ENCODE measurements at places on chromosomes 1 and 21. TPM values are rescaled to one million over a fixed set of nuclear protein-coding genes. Genes with fewer than 3 reads are reported as not detected.

- H3K27ac ChIP-seq = no peak overlapping the region
- no peak overlapping the region for H3K4me3 ChIP-seq
- DNase-seq = no peak
- no peaks in the 10 kb centered on the region for H3K27me3 ChIP-seq
Measured at GRCh38 chr1:67969446-67969845, 81.0 kb downstream of the DIRAS3 start.

The IL12RB2 gene
- 31.8 TPM for total RNA-seq

DNA sequence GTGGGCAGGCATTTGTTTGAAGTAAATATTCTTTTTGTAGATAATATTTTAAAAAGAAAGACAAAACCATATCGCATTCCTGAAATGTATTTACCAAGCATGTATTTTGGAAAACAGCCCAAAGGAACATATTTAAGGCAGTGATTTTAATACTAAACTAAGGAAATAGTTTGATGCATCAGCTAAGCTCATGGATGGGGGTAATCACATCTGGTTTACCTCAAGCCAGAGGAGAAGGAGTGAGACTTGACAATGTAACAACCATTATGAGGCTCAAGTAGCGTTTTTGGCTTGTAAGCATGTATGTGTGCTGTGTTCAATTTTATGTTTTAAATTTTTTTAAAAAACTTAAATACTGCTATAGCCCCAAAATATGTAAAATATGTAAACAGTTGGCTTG is 390.5 kb downstream of the DISC1 start:
- no peak for DNase-seq
- H3K27ac ChIP-seq = no peak overlapping the region
- no peak overlapping the region for H3K4me3 ChIP-seq
- no peaks in the 10 kb centered on the region for H3K27me3 ChIP-seq
- H3K4me1 ChIP-seq = no peaks in the 10 kb centered on the region

- H3K36me3 ChIP-seq = no peaks in the 10 kb centered on the region
- H3K27ac ChIP-seq = peak overlapping the region; percentile 75
- H3K4me1 ChIP-seq = peaks cover 9% of the 10 kb centered on the region
- peak overlapping the region; percentile 32 for H3K4me3 ChIP-seq
- DNase-seq = peak; percentile 42
Measured at GRCh38 chr1:244599937-244600350, 53.0 kb upstream of the DESI2 start.

GRCh38 chr1:231693361-231694074 is 66.9 kb downstream of the DISC1 start:
- no peak overlapping the region for H3K4me3 ChIP-seq
- no peaks in the 10 kb centered on the region for H3K27me3 ChIP-seq
- H3K36me3 ChIP-seq = peaks cover 4% of the 10 kb centered on the region
- no peak for DNase-seq

GRCh38 chr1:20184997-20185833 is 681 bp upstream of the UBXN10 start:
- peak overlapping the region; percentile 46 for H3K4me3 ChIP-seq
- peak overlapping the region; percentile 78 for H3K27ac ChIP-seq
- peaks cover 30% of the 10 kb centered on the region for H3K27me3 ChIP-seq
- peaks cover 47% of the 10 kb centered on the region for H3K4me1 ChIP-seq
- peak; percentile 79 for DNase-seq
- peaks cover under 1% of the 10 kb centered on the region for H3K36me3 ChIP-seq

- H3K36me3 ChIP-seq = no peaks in the 10 kb centered on the region
- no peak overlapping the region for H3K27ac ChIP-seq
- H3K27me3 ChIP-seq = no peaks in the 10 kb centered on the region
- no peak overlapping the region for H3K4me3 ChIP-seq
Measured at GRCh38 chr1:237154157-237154556, 112.2 kb downstream of the RYR2 start.

GRCh38 chr1:220804202-220804586 is 17.5 kb downstream of the MTARC1 start:
- DNase-seq = no peak
- H3K4me3 ChIP-seq = no peak overlapping the region
- H3K27me3 ChIP-seq = no peaks in the 10 kb centered on the region
- H3K27ac ChIP-seq = no peak overlapping the region
- H3K4me1 ChIP-seq = no peaks in the 10 kb centered on the region
- H3K36me3 ChIP-seq = no peaks in the 10 kb centered on the region

The PGBD5 gene
- total RNA-seq = not detected

The TNNT2 gene
- not detected for total RNA-seq

GRCh38 chr1:189429610-189430009 is 1048.1 kb downstream of the BRINP3 start:
- no peaks in the 10 kb centered on the region for H3K4me1 ChIP-seq
- no peaks in the 10 kb centered on the region for H3K36me3 ChIP-seq
- no peak overlapping the region for H3K27ac ChIP-seq
- no peaks in the 10 kb centered on the region for H3K27me3 ChIP-seq
- H3K4me3 ChIP-seq = no peak overlapping the region
- DNase-seq = no peak

The KPRP gene
- total RNA-seq = not detected

The MTMR11 gene
- total RNA-seq = 2.1 TPM

DNA sequence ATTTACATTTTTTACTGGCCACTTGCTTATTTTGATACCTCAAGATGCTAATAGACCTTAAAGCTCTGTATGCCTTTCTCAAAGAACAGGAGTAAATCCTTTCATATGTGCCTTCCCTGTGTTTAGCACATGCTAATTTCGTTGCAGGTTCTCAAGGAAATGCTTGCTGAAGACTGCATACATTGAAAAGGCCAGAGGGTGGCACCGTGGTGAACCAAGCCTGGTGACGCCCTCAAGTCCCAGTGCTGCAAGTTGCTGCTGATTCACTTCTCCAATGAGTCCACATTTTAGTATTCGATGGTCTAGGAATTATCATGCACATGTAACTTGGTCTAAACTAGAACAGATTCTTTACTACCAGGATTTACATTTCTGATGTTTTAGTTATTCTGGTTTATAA is 94.1 kb downstream of the CLDN17 start:
- DNase-seq = no peak
- no peak overlapping the region for H3K4me3 ChIP-seq
- no peaks in the 10 kb centered on the region for H3K4me1 ChIP-seq

GRCh38 chr1:15308621-15309027 is 61.6 kb downstream of the FHAD1 start:
- no peak for DNase-seq
- H3K36me3 ChIP-seq = no peaks in the 10 kb centered on the region
- no peak overlapping the region for H3K27ac ChIP-seq
- peaks cover 2% of the 10 kb centered on the region for H3K4me1 ChIP-seq
- H3K27me3 ChIP-seq = peaks cover 8% of the 10 kb centered on the region

DNA sequence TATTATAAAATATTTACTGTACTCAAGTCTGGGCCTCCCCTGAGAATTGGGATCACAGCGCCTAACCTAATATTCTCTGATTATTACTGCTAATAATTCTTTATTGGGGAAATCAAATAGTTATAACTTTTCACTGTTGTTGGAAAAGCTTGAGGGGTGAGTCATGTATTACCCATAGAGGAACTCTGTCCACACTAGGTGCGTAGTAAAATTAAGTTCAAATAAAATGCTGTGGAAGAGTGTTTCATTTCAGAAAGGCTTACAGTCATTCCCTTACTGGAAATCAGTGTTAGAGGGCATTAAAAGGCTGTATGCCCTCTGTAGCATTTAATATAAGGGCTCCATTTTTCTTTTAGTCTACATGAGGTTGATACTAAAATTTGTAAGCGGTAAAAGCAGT is 135.0 kb upstream of the NFIA start:
- no peak overlapping the region for H3K4me3 ChIP-seq
- no peak for DNase-seq
- peaks cover 14% of the 10 kb centered on the region for H3K27me3 ChIP-seq
- no peak overlapping the region for H3K27ac ChIP-seq
- peaks cover 5% of the 10 kb centered on the region for H3K4me1 ChIP-seq

DNA sequence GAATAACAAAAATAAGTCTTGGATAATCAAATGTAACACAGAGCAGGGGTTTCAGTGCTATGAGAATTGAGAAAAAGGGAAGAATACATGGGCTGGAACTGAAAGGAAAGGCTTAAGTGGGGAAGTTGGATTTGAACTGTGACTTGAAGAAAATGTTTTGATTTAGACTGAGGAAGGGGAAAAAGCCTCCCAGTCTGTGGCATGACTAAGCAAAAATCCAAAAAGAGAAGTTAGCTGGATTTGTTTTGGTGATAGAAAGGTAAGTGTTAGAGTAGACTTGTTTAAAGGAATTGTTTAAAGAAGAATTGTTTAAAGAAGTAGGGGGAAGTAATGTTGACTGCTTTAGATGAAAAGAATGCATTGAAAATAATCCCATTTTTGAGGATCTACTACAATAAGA is 46.0 kb downstream of the KCNK2 start:
- no peak overlapping the region for H3K27ac ChIP-seq
- no peaks in the 10 kb centered on the region for H3K4me1 ChIP-seq
- no peak for DNase-seq

DNA sequence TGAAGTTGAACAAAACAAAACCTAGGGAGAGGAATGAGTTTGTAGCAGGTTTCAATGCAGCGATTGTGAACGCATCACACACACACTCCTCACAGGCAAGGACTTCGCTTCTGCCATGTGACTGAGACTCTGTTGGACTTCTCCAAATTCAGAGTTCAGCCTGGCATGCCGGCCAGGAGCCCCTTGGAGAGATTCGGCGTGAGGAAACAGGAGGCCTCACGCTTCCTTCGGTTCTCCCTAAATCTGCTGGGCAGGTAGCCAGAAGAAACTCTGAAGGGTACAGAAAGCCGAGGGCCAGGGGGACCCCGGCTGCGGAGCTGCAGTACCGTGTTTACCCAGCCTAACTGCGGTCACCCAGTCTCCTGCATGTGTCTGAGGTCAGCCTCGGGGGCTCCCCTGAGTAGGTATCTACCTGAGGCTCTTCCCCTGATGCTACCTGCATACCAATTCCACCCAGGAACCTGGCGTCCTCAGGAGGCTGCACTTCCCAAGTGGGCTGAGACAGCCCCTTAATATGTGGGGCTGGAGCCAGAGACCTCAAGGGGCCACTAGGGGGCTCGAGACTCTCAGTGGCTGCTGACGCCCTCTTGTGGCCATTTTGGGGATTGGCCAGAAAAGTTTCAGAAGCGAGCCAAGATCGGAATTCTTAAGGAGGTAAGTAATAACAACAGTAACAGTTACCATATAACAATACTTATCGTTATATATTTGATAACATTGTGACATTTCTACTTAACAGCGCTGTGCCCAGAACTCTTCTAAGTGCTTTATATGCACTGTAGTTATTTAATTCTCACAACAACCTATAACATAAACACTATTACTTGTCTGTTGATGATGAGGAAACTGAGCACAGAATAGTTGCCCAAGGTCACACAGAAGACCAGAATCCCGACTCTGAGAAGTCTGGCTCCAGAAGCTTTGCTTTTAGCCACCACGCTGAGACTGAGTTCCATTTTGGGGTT is 2.7 kb upstream of the ANXA9 start:
- peak overlapping the region; percentile 19 for H3K4me3 ChIP-seq
- H3K27me3 ChIP-seq = no peaks in the 10 kb centered on the region
- DNase-seq = peak; percentile 93

DNA sequence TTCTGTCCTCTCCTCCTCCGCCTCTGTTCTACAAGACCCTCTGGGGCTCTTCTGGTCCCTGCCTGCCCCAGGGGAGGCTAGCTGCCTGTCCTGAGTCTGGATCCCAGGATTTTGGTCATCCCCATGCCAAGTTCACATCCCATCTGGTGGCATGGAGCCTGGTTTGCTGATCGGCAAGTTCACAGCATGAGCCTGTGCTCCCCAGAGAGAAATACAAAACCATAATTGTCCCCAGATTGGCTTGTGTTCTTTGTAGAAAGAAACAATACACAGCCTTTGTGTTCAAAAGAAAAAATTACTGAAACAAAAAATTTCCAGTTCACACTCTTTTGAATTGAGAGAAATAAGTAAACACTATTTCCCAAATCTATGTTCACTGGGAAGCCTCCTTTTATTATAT is 149.4 kb upstream of the ZC3H12A start:
- H3K4me3 ChIP-seq = no peak overlapping the region
- peaks cover 1% of the 10 kb centered on the region for H3K27me3 ChIP-seq
- H3K4me1 ChIP-seq = no peaks in the 10 kb centered on the region
- no peaks in the 10 kb centered on the region for H3K36me3 ChIP-seq
- no peak for DNase-seq

The IL22RA1 gene
- not detected for total RNA-seq

The NVL gene
- 43.5 TPM for total RNA-seq

DNA sequence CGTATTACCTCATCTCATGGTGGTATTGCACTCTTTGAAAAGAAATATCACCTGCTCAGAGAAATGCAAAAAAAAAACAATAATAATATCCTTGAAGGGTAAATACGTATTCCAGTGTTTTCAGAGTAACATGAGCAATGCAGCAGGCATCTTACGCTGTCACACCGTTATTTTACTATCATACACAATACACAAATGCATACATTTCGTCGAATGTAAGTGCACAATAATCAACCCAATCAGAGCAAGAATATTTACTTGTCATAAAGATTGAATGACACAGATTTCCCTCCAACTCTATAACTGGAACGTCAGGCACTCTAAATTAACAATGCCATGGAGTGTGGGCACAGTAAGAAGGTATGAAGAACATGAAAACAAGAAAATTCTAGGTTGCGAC is 1050.1 kb downstream of the PLA2G4A start:
- DNase-seq = no peak
- H3K27me3 ChIP-seq = no peaks in the 10 kb centered on the region
- no peaks in the 10 kb centered on the region for H3K36me3 ChIP-seq
- no peak overlapping the region for H3K27ac ChIP-seq
- H3K4me1 ChIP-seq = no peaks in the 10 kb centered on the region
- no peak overlapping the region for H3K4me3 ChIP-seq

DNA sequence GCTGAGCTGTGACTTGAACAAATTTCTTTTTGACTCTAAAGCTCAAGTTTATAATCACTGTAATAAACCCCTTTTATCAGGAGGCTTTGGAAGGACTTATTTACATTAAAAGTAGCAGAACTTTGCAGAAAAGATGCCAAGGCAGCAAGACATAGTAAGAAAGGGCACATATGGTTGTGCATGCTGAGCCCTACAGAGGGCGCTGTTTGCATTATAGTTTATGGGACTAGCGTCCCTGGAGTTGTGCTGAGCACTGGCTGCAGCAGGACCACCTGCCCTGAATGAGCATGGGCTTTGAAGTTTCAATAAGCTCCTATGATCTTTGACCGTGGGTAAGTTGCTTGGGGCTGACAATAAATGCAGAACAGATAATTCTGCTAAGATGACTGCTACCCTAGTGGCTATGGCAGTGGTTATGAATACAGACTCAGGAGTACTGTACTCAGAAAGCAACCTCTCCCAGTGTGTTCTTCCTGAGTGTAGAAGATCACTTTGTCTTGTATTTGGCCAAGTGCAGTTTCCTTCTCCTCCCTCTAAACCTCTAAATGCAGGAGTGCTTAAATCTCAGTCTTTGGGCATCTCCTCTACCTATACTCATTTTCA is 45.4 kb upstream of the USP1 start:
- DNase-seq = peak; percentile 39
- H3K4me3 ChIP-seq = no peak overlapping the region
- no peaks in the 10 kb centered on the region for H3K4me1 ChIP-seq
- H3K27me3 ChIP-seq = peaks cover 4% of the 10 kb centered on the region

The PROK1 gene
- not detected for total RNA-seq

The FCAMR gene
- total RNA-seq = not detected

- H3K27ac ChIP-seq = no peak overlapping the region
- no peak overlapping the region for H3K4me3 ChIP-seq
- DNase-seq = no peak
- H3K4me1 ChIP-seq = no peaks in the 10 kb centered on the region
- peaks cover 45% of the 10 kb centered on the region for H3K36me3 ChIP-seq
Measured at GRCh38 chr1:185144233-185144632, 12.5 kb downstream of the TRMT1L start.

The BATF3 gene
- 12.5 TPM for total RNA-seq

The RCSD1 gene
- total RNA-seq = 152 TPM

GRCh38 chr1:72000809-72001208 is 281.5 kb downstream of the NEGR1 start:
- H3K4me1 ChIP-seq = no peaks in the 10 kb centered on the region
- H3K4me3 ChIP-seq = no peak overlapping the region
- H3K36me3 ChIP-seq = no peaks in the 10 kb centered on the region
- no peak overlapping the region for H3K27ac ChIP-seq
- no peak for DNase-seq
